ENCODE measurements at places on chromosomes 6 and 20.
A peak's percentile ranks its signal among the peaks of the same experiment; 100 is the strongest.

GRCh38 chr6:164660781-164661180 lies 648.6 kb downstream of the C6orf118 start:
- no peak for DNase-seq

DNA sequence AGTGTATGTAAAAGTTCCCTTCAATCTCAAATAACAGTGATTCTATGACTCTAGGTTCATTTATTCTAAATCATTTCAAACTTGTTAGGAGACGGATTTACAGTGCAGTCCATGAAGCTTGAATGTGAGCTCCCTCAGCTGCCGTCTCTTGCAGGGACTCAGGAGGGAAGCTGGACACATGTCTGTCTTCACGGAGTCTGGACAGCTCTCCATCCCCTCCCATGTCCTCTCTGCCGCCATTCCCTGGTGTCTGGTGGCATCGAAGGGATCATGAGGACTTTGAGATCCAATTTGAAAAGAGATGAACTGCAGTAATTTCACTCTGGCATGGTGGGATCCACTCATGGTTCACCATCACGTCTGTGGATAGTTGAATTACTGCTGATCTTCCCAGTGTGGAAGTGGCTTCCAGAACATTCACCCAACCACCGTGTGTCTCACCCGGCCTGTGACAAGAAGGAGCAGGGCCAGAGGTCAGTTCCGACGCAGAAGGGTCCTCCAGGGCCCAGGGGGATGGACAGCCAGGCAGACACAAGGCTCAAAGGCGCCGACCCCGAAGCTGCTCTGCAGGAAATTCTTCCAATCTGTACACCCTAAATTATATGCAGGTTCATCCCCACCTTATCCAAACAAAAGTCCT lies 370.1 kb downstream of the THBS2 start:
- DNase-seq = no peak

DNA sequence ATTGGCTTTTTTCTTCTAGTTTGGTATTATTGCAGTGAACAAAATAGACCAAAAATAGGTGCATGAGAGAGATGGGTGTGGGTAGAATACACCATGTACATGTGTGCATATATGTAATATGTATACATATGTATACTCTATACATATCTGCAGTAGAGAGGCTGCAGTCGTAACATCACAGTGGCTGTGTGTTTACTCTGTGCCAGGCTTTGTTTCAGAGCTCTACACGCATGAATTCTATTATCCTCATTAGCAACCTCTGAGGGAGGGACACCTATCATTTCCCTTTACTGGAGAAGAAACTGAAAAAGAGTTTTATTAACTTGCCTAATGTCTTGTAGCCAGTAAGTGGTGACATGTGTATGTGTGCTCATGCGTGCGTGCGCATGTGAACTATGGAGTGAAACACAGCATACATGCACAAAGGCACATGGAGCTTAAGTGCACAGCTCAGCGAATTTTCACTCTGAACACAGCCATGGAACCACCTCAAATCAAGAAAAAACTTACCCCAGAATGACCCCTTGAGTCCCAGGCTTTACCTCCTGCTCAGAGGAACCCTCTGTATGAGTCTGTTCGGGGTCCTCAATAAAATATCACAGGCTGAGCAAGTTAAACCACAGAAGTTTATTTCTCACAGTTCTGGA lies 452.5 kb downstream of the CDH26 start:
- no peak for DNase-seq

GRCh38 chr20:47355489-47356219 lies 845 bp downstream of the ZMYND8 start:
- DNase-seq = peak; percentile 72

- DNase-seq = no peak
These were observed 179.5 kb downstream of the ADAT2 start for GRCh38 chr6:143271024-143271423.

- DNase-seq = no peak
These were observed 135.6 kb downstream of the UNC5CL start for GRCh38 chr6:40903456-40903855.

- DNase-seq = no peak
These were observed 326.2 kb upstream of the PRDM1 start for GRCh38 chr6:105759946-105760345.

GRCh38 chr6:127190552-127190951 lies 72.1 kb downstream of the RSPO3 start:
- peak; percentile 18 for DNase-seq

- no peak for DNase-seq
These were observed 410.5 kb downstream of the QKI start for GRCh38 chr6:163825033-163825432.

DNA sequence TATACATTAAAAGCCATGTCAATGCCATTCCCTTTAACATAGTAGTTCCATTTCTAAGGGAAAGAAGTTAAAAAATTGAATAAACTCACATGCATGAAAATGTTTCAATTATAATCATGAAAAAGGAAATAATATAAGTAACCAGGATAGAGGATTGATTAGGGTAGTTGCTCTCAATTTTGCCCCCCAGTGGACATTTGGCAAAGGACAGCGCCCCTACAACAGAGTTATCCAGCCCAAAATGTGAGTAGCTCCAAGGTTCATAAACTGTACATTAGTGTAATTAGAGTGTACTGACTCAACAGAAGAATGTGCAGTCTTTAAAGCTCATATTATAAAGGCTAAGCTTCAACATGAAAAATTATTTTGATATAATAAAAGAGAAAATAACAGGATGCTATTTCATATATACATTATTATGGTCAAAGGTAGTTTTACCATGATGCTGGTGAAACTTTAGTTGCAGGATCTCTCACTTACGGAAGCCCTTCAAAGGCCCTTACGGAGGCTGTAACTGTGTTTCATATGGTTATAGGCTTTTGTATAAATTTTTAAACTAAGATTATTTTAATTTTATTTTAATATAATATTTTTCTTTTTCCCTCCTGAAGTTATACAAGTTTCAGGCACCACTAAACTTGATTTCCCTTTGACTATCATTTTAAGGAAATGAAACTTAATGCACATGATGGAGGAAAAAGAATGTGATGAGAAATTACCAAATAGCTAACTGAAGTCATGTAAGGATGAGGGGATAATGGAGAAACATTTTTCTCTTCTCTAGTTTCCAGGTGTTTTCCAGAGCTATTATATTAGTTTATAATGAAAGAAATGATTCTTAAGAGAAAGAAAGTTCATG lies 403.6 kb downstream of the PLCB1 start:
- no peak for DNase-seq

- DNase-seq = peak; percentile 1
These were observed 204.6 kb downstream of the NKAIN2 start for GRCh38 chr6:124008000-124008987.

GRCh38 chr20:573414-574296 lies 30.1 kb upstream of the CSNK2A1 start:
- DNase-seq = no peak

- no peak for DNase-seq
These were observed 28.0 kb downstream of the ID4 start for GRCh38 chr6:19865178-19865577.

All from erythroblast (primary cell).